ENCODE measurements at places on chromosomes 7 and 10. TPM values are rescaled to one million over a fixed set of nuclear protein-coding genes. Genes with fewer than 3 reads are reported as not detected.

DNA sequence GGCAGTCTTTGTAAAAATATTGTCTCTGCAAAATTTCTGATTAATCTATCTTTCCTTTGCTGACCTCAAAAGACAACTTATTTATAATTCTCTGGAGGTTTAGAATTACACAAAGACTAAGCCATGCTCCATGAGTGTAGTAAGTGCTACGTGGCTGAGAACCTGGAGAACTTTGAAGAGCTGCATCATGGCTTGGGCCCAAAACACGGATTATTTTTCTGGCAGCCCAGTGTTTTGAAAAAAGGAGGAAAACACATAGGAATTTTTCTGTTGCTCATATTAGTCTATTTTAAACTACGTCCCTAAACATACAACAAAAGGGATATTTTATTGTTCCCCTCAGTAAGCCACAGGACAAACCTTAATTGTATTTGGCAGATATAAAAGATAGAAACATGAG lies 360.7 kb upstream of the MYO3A start:
- no peak for DNase-seq

DNA sequence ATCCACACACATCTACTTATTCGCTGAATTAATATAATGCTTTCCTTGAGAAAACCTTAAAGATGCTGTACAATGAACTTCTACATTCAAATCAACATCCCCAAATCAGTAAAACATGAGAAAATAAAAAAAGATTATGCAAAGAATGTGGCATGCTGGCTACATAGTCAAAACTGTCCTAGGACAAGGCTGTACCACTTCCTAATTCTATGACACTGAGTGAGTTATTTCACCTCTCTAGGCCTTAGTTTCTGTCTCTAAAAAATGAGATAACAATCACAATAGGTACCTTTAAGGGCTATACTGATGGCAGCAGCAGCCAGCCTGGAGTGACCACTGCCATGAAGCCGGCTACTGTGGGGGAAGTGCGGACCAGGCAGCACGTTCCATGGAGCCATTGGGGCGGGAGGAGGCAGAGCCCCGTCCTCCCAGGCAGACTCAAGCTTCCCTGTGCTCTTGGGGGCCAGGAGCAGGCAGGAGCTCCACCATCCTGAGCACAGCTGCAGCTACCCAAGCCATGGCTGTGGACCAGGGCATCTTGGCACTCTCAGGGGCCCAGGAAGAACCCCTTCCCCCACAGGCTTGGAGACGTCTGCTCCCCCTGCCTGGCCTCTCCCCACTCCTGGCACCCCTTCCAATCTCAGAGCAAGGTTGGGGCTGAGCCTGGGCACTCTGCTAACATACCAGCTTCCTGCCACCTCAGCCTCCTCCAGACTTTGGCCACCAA lies 110.2 kb downstream of the ELAPOR2 start:
- no peak for DNase-seq

- DNase-seq = no peak
Measured at GRCh38 chr10:109926825-109927224, 3.5 kb upstream of the XPNPEP1 start.

DNA sequence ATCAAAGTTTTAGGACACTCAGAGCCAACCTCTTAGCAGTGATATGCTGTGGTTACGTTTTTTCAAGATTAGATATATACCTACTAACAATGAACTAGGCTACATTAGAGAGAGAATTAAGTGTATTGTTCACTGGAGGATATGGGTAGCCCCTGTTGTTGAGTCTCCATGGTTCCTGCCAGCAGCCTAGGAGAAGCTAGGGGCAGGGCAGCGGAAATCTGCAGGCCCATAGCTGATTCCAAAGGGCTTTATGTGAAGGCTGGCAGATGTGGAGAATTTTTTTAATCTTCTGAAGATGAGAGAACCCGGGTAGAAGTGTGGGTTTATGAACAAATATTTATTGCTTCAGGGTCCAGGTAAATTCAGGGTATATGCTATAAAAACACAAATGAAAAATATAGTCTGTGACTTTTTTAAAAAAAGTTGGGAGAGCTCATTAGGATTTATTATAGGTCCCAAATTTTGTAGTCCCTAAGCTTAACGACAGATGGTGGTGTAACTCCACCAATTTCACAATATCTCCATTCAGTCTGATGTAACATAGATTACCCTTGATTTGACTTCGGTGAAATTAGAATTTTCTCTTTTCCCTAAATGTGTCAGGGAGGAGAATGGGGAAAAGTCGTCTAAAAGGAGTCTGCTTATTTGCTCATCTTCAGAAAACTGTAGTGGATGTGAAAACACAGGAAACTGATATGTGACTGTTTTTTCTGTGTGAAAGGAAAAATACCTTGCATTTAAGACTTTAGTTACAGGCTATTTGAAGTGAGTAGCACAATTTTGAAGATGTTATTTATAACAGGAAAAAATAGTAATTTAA lies 163.0 kb upstream of the PPP1R3A start:
- DNase-seq = peak; percentile 90

The CYP17A1 gene
- total RNA-seq = not detected

The WNT8B gene
- total RNA-seq = not detected
